ENCODE measurements at places on chromosomes 4 and X.

DNA sequence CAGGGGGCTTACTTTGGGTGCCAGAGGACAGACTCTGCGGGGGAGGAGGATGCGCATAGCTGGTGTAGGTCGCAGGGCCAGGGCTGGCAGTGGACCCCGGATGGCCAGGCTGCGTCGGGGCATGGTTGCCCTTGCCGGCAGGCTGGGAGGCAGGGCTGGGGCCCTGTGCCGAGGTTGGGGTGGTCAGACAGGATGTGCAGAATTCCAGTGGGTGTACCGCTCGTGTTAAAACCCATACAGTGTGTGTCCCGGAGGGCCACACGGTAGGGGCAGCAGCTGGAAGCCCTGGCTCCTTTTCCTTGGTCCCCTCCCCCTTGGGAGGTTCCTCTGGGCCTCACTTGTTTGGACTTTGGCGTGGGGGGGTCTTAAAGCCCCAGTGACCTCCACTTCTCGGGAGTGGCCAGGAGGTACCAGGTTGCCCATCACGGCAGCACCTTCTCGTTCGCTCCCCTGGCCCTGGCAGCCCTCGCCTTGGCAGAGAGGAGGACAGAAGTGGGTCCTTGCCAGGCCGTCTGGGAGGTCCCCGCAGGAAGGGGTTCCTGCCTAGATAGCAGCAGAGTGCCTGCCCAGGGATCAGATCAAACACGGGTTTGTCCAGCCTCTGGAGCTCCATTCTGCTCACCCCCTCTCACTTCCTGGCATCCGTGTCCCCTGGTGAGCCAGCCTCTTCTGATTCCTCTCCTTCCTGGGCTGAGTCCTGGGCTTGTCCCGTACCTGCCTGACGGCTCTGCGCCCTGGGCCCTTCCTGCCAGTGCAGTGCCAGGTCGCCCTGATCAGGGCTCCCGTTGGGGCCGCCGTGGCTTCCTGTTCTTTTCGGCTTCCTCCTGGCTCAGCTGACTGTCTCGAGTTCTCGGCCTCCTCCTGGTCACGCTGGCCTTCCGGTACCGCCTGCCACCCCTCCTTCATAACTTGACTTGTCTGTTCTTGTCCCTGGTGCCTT lies 56.7 kb upstream of the HGFAC start:
- no peak for DNase-seq

GRCh38 chr4:127881563-127881864 lies 821 bp downstream of the PLK4 start:
- DNase-seq = no peak

- no peak for DNase-seq
These were observed 803.6 kb downstream of the ADGRL3 start for GRCh38 chr4:62003695-62004094.

DNA sequence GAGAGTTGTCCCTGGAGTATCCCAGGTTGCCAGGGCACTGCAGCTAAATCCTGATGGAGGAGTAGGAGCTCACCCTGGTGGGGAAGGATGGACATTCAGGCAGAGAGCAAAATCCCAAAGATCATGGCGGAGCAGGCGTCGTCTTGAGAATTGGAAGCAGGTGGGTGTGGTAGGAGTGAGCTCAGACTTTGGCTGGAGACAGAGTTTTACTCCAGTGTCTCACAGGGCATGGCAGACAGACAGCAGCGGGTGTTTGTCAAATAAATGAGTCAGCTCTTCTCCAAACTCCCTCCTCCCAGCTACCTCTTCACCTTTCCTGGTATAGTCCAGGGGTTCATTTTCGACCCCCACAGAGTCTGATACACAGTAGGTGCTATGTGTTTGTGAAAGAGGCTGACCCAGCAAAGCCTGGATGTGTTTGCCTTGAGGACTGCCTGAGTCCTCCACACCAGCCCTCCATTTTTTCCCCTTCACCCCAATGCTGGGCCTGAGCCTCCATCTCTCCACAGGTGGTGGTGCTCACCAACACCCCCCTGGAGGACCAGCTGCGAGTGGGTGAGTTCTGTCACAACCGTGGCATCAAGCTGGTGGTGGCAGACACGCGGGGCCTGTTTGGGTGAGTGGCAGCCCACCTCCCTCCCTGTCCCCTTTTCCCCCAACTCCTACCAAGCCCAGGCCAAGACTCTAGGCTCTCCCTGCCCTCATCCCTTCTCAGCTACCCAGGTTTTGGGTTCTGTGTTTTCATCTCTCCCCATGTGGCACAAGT lies 6.9 kb downstream of the UBA1 start:
- no peak for DNase-seq

- DNase-seq = no peak
These were observed 427.2 kb downstream of the FAT4 start for GRCh38 chr4:125741825-125742452.

DNA sequence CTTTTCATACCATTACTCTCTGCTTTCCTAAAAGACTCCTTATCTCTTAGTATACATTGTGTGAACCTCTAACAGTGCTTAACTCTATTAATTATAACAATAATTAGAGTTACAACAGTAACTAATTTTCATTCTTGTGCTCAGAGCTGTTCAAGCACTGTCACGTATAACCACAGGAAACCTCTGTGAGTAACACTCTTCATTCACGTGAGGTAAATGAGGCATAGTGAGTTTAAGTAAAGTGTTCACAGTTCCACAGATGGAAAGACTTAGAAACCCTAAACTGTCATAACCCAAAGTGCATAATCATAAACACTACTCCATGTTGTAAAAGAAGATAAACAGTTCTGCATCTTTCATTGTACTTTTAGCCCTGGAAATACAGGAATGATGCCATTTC lies 222.4 kb downstream of the CCSER1 start:
- no peak for DNase-seq

GRCh38 chr4:175703956-175704600 lies 108.0 kb downstream of the GPM6A start:
- DNase-seq = no peak

- DNase-seq = no peak
These were observed 322.1 kb downstream of the TLL1 start for GRCh38 chr4:166195101-166195500.

DNA sequence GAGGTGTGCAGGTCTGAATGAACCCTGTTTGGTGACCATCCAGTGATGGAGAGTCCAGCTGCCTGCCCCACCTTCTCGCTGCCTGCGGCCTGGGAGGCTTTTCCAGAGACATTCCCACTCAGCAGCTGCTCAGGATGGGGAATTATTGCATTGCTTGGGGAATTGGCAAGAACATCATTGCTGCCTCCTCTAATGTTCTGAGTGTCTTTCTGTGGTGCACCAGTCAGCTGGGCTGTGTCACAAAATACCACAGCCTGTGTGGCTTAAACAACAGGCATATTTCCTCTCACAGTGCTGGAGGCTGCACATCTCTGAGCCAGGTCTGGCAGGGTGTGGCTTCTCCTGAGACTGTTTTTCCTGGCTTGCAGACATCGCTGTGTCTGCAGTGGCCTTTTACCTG lies 86.8 kb upstream of the AFAP1 start:
- DNase-seq = no peak

DNA sequence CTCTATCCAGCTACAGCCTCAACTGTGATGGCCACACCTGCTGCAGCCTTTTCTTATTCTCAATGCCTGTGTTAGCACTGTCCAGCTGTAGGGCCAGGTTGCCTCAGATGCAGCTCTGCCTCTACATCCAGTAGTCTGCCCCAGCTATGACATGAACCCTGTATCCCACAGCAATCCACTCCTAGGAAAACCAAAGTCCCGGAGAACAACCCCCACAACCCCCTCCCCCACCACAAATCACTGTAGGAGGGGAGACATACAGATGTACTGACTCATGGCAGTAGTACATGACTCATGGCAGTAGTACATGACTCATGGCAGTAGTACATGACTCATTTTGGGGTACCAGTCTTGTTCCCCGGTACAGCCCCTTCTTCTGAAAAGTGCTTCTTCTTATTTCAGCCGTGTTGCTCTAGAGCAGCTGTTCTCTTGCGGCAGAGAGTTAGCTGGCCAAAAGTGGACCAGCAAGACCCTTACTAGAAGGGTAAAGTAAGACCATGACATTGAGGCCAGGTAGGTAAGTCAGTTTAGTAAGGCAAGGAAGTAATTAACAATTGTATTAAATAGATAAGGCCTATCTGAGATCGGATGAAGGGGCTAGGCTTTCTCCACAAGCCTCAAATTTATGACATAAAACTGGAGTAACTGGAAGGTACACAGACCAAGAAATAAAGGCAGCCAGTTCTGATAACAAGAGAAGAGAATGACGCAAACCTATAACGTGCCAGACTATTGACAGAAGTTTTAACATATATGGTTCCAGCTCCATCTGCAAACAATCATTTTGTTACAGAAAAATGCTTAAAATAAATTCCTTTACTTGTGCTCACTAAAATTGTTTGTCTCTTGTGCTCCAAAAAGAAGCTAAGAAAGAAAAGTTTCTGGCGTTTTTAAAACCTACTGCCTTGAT lies 221.4 kb downstream of the TACR3 start:
- peak; percentile 72 for DNase-seq

- no peak for DNase-seq
These were observed 45.5 kb upstream of the XIAP start for GRCh38 chrX:123814343-123814742.

DNA sequence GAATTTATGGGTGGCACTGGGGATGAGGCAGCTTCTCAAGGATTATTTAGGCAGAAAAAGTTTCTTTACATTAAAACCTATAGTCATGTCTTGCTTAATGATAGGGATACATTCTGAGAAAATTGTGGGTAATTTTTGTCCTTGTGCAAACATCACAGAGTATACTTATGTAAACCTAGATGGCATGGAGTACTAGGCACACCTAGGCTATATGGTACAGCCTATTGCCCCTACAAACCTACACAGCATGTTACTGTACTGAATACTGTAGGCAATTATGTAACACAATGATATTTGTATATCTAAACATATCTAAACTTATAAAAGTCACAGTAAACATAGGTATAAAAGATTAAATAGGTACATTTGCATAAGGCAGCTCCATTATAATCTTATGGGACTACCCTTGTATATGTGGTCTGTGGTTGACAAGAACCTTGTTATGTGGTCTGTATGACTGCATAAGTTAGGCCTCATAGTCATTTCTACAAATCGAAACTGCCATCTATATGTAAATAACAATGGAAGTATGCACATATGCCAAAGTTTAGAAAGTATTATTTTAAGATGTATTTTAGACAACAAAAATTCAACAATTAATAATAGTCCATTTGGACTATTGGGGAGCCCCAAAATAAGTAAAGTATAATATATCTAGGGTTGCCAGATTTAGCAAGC lies 87.3 kb downstream of the CFAP299 start:
- no peak for DNase-seq

- no peak for DNase-seq
These were observed 934 bp downstream of the ZNF41 start for GRCh38 chrX:47482065-47482511.

DNA sequence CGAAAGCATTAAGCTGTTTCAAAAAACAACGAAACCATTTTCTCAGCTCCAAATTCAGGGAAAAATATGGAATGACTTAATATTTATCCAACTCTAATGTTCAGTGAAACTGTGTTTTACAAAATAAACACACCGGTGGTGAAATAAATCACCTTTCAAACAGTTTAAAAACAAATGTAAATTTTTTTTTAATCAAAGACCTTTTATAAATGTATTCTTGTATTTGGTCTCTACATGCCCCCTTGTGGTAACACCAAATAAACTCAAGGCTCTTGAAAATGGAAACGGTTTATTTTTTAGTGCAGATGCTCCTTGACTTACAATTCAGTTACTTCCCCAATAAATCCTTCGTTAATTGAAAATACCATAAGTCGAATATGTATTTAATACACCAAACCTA lies 45.8 kb upstream of the ITM2A start:
- DNase-seq = no peak

DNA sequence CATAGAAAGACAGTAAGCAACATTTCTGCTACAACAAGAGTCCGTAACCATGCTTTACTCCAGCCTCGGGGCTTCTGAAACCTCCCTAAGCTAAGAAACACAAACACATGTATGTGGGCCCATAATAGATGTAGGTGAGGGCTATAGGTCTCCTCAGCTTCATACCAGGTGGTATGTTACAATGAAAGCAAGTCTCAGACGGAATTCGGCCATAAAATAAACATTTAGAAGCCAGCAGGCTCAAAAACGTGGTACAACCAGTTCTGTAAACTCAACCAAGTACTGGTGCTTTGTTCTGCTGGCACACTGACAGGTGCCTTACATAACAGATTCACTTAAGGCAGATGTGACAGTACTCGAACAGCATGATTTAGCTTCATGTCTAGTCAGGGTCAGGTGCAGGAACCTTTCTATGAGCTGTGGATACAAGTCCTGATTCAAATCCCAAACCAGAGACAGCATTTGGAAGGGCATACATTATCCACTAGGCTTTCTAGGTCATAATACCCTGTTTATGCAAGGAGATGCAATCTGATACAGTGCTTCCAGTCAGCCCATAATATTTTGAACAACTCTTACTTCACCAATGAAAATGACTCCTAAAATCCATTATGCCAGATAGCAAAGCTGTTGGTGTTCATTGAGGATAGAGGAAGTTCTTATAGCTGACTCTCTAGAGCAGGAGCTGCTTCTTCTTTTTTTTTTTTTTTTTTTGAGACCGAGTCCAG lies 113.8 kb upstream of the ENPP6 start:
- no peak for DNase-seq

DNA sequence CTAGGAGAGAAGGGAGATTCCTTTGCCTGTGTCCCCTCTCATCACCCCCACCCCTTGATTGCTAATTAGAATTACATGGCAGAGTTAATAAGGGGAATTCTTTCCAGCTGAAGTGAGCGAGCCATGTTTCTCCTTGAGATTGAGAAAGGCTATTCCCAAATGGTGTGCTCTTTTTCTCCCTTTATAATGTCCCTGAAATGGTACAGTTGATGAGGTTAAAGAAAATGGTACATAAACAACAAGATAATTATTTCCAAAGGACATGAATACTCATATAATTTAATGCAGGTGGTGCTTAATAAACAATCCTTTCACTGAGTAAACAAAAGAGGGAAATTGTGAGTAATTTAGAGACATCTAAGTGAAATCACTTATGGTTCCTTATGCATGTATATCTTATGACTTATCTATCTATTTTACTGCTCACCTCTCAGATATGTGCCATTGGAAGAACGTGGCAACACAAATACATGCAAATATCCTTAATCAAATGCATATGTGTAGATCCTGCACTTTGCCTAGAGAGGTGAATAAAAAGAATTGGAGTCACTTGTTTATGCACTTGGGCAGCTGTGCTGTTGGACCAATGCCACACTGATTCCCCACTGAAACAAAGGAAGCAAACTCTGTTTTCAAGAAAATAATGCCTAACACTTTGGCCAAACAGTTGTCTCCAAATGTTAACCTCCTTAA lies 106.6 kb upstream of the WDR44 start:
- DNase-seq = no peak

- DNase-seq = no peak
These were observed 449.1 kb downstream of the BCOR start for GRCh38 chrX:39648548-39649254.

- DNase-seq = no peak
These were observed 203.3 kb upstream of the HS3ST1 start for GRCh38 chr4:11632025-11632424.

DNA sequence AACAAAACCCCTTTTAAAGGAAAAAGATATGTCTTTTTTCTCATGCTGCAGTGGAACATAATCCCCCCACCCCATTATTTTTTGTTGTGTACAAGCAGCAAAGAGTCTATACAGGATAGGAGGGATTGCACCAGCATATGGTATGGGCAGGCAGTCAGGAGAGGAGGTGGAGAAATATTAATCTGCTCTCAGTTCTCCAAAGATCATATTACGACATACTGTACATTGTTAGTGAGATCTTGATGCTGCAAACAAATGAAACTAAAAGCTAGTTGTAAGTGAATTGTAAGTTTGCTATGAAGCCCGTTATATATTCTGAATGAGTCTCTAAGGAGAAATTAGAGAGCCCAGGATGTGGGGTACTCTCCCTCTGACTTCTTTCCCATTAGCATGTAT lies 75.3 kb downstream of the RAPGEF2 start:
- no peak for DNase-seq

- peak; percentile 18 for DNase-seq
These were observed 551.5 kb upstream of the PITX2 start for GRCh38 chr4:111174331-111174730.
